ENCODE measurements at places on chromosomes 5 and 9.

- no peak for DNase-seq
These were observed 117.2 kb downstream of the RPS23 start for GRCh38 chr5:82160948-82161347.

DNA sequence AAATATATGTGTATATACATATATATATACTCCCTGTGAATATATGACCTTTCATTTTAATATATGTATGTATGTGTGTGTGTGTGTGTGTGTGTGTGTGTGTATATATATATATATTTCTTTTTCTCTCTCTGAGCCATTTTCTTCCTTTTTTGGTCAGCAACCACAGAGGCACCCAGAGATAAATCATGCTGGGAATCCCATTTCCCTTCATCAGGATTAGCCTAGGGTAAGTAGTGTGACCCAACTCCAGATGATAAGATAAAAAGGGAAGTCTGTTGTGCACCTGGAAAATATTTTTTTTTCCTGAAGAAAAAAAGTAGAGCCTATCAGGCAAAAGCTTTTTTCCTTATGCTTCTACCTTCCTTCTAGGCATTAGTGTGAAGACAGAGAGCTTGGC, 25.4 kb upstream of the SUB1 start:
- no peak for DNase-seq

- DNase-seq: peak; percentile 84
These were observed at the start of gene RALGDS for GRCh38 chr9:133121198-133121914. Gene RALGDS (minus strand): TSS chr9:133121240. CDS start chr9:133121154, 86 bp downstream.

DNA sequence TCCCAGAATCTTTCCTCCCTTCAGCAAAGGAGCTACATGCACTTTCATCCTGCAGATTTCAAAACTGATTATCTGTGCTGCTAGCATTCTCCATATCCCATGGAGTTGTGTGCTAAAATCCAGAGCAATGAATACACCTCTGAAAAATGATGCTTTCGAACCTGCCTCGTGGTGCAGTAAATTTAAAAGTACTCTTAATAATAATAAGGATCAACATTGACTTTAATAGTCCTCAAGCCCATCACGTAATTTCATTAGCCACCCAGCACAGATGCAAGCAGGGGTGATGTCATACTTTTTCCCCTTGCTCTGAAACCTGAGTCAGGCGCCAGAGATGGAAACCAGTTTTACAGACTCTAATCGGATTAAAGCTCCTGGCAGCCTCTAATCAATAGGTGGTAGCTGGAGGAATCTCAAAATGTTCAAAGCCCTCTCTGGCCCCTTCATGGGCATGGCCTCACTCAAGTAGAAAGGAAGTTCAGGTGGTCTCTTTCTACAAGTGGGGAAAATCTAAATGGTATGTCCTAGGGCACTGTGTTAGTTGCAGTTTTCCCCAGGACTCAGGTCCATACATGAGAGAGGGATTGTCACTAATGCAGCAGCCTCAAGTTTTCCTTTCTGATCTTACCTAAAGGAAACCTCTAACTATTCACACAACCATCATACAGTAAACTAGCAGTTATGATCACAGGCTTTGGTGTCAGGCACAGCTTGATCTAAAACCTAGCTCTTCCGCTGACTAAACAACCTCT, 221.6 kb upstream of the SLC30A5 start:
- no peak for DNase-seq

GRCh38 chr9:18971404-18971803, 61.6 kb downstream of the SAXO1 start:
- DNase-seq: no peak

GRCh38 chr5:16784088-16784487, 152.0 kb downstream of the MYO10 start:
- peak; percentile 81 for DNase-seq

DNA sequence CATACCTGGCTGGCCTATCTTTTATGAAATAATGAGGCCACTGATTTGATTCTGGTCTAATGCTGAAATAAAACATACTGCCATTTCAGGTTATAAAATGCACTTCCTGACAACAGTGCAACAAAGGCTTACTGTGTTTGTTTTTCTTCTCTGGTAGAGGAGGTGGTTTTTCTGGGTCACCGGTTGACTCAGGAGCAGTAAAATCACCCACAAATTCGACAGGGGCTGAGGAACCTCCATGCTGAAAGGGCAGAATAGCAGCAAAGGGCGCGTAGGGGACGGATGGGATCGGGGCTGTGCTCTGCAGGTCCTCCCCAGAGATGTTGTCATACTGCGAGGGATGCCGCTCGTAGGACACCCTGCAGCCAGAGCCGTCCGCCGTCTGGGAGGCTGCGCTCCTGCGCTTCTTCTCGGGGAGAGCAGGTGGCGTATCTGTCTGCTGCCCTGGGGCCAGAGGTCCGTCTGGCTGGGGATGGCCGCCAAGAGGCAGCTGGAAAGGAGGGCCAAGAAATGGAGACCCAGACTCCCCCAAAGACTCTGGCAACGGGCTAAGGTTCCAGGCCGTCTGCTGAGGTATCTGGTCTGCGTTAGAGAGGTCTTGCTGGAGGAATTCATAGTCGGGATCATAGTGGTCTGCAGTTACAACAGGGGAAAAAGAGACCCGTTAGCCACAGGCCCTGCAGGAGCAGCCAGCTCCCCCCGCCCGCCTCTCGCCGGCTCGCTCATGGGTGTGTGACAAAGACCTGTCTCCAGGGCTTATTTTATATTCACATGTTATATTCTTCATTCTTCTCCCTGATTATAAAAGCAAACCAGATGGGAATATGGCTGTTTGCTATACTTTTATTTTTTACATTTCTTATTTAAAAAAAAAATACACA, 80.7 kb downstream of the PRRT1B start:
- no peak for DNase-seq

- no peak for DNase-seq
These were observed 20.4 kb upstream of the IER5L start for GRCh38 chr9:129198319-129199043.

Measured in MG63 (cell line).